Activated CD4-positive, alpha-beta T cell treated with anti-CD3 and anti-CD28 coated beads, Interleukin-2, amount 10 ng/mL, durations not matched to agents 7 days and 5 days (primary cell): ENCODE measurements at places on chromosomes 7 and 10. TPM values are rescaled to one million over a fixed set of nuclear protein-coding genes. Genes with fewer than 3 reads are reported as not detected.

- DNase-seq, result no peak
These were observed 78.9 kb downstream of the MTPN start for GRCh38 chr7:135898226-135898625.

GRCh38 chr10:93462881-93463280, 19.3 kb downstream of the MYOF start:
- DNase-seq, result peak; percentile 18

GRCh38 chr10:113651021-113651420, 12.8 kb downstream of the NRAP start:
- no peak for DNase-seq

Gene PLAC9
- total RNA-seq, result not detected

Gene NEURL1
- 1.1 TPM for total RNA-seq

Gene TEX36
- total RNA-seq, result not detected
